HEK293T (cell line): ENCODE measurements at places on chromosomes 4 and X.
A peak's percentile ranks its signal among the peaks of the same experiment; 100 is the strongest.

DNA sequence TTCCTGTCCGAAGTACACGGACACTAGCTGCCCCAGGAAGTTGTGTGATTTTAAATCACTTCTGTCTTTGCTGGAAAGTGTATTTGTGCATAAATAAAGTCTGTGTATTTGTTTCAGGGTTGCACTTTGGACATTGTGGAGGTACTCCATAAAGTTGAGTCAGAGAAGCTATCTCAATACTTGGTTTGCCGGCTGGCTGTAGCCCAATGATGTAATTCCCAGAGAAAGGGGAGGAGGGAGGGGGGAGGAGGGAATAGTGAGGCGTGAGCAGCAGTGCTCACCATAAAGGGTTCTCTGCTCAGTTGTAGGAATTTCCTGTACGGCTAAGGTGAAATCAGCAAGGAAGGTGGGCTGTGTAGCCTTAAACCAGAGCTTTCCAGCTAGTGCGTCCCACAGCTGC, 7.5 kb downstream of the APEX2 start:
- DNase-seq: no peak

DNA sequence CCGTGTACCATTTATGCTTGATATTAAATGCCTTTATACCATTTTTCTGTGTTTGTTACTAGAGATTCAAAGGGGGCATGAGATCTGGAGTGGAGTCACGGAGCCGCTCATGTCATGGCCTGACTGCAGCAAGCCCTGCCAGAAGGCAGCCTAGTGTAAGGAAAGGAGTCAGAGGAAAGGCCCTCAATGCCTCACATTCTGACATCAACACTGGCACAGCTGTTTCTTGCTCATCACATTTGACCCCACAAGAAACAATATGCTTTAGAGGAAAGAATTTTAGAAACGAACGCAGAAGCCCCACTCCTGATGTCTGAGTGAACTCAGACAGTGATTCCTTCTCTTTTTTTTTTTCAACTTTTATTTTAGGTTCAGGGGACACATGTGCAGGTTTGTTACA, 322.4 kb upstream of the CPEB2 start:
- no peak for DNase-seq

DNA sequence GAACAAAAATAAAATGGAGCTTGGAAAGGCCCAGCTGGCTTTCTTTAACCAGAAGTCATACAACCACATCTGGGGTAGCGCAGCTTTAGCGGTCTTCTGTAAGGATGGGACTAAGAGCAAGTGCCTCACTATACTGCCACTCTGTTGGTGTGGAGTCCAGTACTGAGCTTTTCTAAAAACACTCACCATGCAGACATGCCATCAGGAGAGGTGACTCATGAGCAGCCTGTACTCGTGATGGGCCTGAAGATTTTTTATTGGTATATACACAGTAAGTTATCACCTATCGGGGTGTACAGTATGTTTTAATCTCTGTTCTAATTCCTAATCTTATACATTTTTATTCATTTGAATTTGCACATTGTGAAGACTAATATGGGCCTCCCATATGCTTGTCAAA, 9.6 kb downstream of the PPP3CA start:
- DNase-seq: no peak

DNA sequence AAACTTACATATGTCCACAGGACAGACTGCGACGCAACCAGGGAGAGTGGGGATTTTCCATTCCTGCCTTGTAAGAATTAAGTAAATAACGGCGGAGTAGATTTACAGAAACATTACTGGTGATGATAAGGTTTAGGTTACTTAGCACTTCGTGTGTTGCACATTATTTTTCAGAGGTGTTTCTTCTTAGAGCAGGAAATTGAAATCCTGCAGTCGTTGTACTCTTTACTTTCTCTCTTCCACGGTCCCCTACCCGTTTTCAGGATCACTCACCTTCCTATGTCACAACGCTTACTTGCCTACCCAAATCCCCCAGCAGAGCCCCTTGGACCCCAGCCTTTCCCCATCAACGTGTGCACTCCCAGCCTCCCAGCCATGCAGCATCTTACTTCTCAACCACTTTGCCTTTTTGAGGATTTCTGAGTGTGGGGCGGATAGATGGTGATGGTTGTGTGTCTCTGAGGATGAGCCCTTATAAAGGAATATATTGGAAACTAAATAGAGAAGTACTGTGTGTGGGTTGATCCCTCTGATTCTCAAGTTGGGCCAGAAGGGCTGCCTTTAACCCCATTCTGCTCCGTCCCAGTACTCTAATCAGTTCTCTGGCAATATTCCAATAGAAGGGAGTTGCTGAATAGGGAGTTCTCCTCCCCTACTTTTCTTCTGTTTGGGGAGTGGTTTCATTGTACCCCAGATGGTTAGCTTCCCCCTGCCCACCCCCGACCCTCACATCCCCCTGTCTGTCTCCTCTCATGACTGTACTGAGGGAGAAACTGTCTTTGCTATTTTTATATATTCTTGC, 1.6 kb downstream of the MID2 start:
- DNase-seq: peak; percentile 29

DNA sequence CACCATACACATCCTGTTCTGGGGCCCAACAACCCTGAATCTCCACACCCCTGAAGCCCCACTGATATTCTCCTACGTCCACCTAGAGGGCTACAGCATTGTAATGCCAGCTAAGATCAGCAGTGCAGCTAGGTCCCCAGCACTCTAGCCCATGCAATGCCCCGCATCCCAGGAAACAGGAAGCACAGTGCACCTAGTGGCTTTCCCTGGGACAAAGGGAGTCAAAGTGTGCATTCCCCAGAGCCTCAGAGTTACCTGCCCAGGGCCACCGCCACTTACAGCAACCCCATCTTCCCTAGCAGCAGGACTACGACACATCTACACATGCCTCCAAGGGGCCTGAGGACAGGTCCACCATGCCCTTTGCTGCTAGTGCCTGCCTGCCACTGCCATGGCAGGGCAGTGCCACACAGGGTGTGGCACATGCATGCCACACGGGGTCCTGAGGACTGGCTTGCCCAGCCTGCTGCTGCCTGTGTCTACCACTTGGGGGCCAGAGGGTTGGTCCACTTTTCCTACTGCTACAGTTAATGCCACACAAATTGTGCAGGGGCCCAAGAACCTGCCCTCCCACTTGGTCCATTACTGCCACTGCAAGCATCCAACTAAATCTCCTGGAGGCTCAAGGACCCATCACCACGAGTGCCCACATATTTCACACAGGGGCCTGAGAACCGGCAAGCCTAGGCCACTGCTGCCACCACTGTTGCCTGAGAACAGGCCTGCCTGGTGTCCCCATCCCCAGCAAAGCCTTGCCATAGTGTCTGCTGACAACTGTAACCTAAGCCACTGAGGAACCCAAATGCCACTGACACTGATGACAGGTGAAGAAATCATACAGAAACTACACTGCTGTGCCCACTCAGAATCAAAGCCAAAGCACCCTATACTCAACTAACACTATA, 23.7 kb downstream of the TLR6 start:
- no peak for DNase-seq

DNA sequence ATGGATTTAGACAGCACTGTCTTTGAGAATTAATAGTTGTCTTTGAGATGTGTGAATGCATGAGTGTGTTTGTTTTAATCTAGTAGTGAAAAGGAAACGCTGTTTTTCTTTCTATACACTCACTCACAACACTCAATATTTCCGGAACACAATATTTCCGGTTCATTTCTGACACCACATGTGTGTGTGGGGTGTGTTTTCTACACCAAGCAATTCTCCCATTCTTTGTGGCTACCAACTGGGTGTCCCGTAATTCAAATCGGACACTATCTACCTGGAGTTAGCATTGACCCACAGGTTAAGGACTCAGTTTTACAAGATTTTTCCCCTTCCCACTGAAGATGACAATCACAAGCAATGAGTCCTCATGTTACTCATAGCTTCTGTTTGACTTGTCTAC, 113.9 kb downstream of the SNCA start:
- no peak for DNase-seq

GRCh38 chrX:41734530-41734929, 10.5 kb downstream of the GPR82 start:
- DNase-seq: peak; percentile 25

DNA sequence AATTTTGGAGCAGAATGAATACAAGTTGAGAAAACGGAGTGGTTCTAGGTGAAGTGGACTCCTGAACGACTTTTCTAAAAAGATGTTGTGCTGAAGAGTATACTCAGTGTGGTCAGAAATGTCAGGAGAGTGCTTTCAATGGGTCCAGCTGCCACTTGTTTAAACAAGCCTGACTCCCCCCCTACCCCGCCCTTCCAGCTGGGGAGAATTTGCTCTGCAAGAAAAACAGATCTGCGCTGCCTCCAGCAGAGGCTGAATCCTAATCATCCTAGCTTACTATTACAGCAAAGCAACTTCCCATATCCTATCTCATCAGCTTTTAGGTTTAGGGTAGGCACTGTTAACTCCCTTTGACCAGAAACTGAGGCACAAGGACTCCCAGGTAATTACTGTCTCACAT, 1.9 kb downstream of the MAP3K15 start:
- no peak for DNase-seq

- no peak for DNase-seq
These were observed 53.2 kb upstream of the TNIP3 start for GRCh38 chr4:121217351-121217750.

GRCh38 chr4:186780291-186781031, 56.8 kb upstream of the FAT1 start:
- no peak for DNase-seq
